GM23248 (cell line): ENCODE measurements at places on chromosomes 7 and 10.
A peak's percentile ranks its signal among the peaks of the same experiment; 100 is the strongest.

- H3K4me3 ChIP-seq = no peak overlapping the region
- no peak for DNase-seq
- no peaks in the 10 kb centered on the region for H3K27me3 ChIP-seq
- no peaks in the 10 kb centered on the region for H3K4me1 ChIP-seq
Observed at GRCh38 chr7:88985295-88985694, 189.8 kb upstream of the TEX47 start.

DNA sequence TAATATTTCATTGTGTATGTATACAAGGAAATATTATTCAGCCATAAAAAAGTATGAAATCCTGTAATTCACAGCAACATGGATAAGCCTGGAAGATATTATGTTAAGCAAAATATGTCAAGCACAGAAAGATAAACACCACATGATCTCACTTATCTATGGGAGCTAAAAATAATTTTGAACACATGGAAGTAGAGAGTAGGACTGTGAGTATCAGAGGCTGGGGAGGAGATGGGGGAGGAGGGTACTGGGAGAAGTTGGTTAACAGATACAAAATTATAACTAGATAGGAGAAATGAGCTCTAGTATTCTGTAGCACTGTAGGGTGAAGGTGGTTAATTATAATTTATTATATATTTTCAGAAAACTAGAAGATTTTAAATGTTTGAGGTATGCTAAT is 132.7 kb downstream of the DOCK4 start:
- peaks cover 10% of the 10 kb centered on the region for H3K4me1 ChIP-seq
- H3K27ac ChIP-seq = no peak overlapping the region
- DNase-seq = no peak
- no peaks in the 10 kb centered on the region for H3K27me3 ChIP-seq
- H3K36me3 ChIP-seq = no peaks in the 10 kb centered on the region
- H3K4me3 ChIP-seq = no peak overlapping the region

DNA sequence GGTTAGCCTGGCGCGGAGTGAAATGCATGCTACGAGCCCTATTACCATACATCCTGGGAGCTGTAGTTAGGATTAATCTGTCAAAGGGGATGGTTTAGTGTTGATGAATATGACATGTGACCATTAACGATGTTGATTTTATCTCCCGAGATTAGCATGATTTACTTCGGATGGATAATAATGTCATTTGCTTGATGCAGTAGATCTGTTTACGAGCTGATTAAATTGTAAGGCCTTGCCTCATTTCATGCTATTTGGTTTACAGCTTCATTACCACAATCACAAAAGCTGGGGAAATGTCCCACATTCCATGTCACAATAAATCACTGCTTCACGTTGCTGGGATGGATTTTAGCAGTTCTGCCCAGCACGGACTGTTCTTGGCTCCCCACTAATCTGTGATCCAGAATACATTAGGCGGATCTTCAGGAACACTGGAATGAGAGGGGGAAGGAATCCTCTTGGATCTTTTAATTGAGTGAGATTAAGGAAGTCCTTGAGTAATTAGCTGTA is 22.3 kb downstream of the ZNF503 start:
- DNase-seq = no peak
- no peaks in the 10 kb centered on the region for H3K36me3 ChIP-seq
- H3K27ac ChIP-seq = no peak overlapping the region
- no peaks in the 10 kb centered on the region for H3K27me3 ChIP-seq
- H3K4me3 ChIP-seq = no peak overlapping the region

DNA sequence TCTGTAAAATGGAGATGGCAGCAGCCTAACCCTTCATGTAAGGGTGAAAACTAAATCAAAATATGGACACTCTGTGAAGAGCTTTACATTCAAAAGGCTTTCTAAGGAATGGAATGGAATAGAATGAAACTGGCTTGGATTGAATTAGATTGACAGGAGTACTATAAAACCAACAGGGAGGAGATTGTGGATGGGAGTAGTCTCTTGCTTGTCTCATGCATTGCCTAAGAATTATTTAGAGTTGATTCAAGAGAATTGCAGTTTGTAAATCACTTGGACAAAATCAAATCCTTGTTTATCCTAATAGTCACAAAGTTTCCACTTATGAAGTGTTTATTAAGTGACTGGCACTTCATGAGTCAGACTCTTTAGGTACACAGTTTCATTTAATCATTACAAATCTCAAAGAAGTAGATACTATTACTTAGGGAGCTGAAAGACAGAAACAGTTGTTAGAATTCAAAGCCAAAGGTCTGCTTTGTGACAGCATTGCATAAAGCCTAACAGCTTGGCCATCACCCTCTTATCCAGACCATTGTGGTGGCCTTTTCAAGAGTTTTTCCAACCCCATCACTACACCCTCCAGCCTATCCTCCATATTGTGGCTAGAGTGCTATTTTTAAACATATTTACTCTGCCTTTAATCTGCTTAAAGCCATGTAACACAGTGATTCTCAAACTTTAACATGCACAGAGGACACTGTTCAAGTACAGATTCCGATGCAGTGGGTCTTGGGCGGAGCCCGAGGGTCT is 91.9 kb upstream of the GHITM start:
- no peaks in the 10 kb centered on the region for H3K36me3 ChIP-seq
- H3K4me3 ChIP-seq = no peak overlapping the region
- no peak overlapping the region for H3K27ac ChIP-seq
- H3K4me1 ChIP-seq = no peaks in the 10 kb centered on the region

GRCh38 chr10:72542396-72542815 is 83.5 kb downstream of the MICU1 start:
- no peaks in the 10 kb centered on the region for H3K4me1 ChIP-seq
- no peak overlapping the region for H3K27ac ChIP-seq
- no peak overlapping the region for H3K4me3 ChIP-seq
- no peaks in the 10 kb centered on the region for H3K27me3 ChIP-seq

DNA sequence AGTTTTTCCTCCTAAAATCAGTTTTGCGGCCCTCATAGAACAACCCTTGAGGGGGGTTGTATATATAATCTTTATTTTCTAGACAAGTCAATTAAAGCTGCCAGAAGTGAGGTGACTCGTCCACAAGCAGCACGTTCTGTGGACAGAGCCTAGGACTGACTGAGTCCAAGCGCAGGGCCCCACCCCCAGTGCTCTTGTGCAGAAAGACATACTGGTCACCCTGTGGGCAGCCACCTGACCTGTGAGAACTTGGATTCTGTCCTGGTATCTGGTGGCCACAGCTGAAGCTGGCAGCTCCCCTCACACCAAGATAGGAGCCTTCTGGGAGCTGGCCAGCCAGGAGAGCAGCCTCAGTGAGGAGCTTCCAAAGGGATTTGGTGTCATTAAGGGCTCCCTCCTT is 89.3 kb downstream of the GRK5 start:
- H3K36me3 ChIP-seq = no peaks in the 10 kb centered on the region
- H3K4me1 ChIP-seq = no peaks in the 10 kb centered on the region
- H3K27me3 ChIP-seq = no peaks in the 10 kb centered on the region
- peak; percentile 18 for DNase-seq
- H3K4me3 ChIP-seq = no peak overlapping the region

GRCh38 chr10:1551636-1552338 is 185.5 kb downstream of the ADARB2 start:
- H3K36me3 ChIP-seq = no peaks in the 10 kb centered on the region
- no peak for DNase-seq
- H3K4me1 ChIP-seq = no peaks in the 10 kb centered on the region
- H3K4me3 ChIP-seq = no peak overlapping the region
- no peak overlapping the region for H3K27ac ChIP-seq

DNA sequence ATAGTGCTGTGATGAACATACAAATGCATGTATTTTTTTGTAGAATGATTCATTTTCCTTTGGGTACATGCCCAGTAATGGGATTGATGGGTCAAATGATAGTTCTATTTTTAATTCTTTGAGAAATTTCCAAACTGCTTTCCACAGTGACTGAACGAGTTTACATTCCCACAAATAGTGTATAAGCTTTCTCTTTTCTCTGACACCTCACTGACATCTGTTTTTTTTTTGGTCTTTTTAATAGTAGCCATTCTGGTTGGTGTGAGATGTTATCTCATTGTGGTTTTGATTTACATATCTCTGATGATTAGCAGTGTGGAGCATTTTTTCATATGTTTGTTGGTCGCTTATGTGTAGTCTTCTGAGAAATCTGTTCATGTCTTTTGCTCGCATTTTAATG is 195.0 kb upstream of the AGK start:
- no peaks in the 10 kb centered on the region for H3K27me3 ChIP-seq
- H3K27ac ChIP-seq = no peak overlapping the region
- DNase-seq = no peak

GRCh38 chr7:29146888-29147609 is 712 bp upstream of the CPVL start:
- H3K36me3 ChIP-seq = no peaks in the 10 kb centered on the region
- 0 out of 2 replicates have a peak overlapping the region, but pooled peaks have one; percentile 0 for H3K4me3 ChIP-seq
- peak; percentile 50 for DNase-seq
- H3K27ac ChIP-seq = no peak overlapping the region

- no peaks in the 10 kb centered on the region for H3K27me3 ChIP-seq
- H3K4me3 ChIP-seq = peak overlapping the region; percentile 86
- H3K27ac ChIP-seq = peak overlapping the region; percentile 76
- DNase-seq = peak; percentile 70
- no peaks in the 10 kb centered on the region for H3K36me3 ChIP-seq
- peaks cover 44% of the 10 kb centered on the region for H3K4me1 ChIP-seq
Observed at GRCh38 chr7:112937651-112938415, 147.6 kb upstream of the TMEM168 start.

GRCh38 chr7:10889266-10889898 is 84.3 kb upstream of the PHF14 start:
- H3K27me3 ChIP-seq = no peaks in the 10 kb centered on the region
- H3K27ac ChIP-seq = no peak overlapping the region
- no peak overlapping the region for H3K4me3 ChIP-seq
- H3K36me3 ChIP-seq = no peaks in the 10 kb centered on the region
- H3K4me1 ChIP-seq = no peaks in the 10 kb centered on the region

GRCh38 chr7:96718107-96719003 is 8.7 kb upstream of the SEM1 start:
- H3K36me3 ChIP-seq = no peaks in the 10 kb centered on the region
- DNase-seq = no peak
- no peaks in the 10 kb centered on the region for H3K27me3 ChIP-seq
- H3K27ac ChIP-seq = no peak overlapping the region
- no peak overlapping the region for H3K4me3 ChIP-seq

DNA sequence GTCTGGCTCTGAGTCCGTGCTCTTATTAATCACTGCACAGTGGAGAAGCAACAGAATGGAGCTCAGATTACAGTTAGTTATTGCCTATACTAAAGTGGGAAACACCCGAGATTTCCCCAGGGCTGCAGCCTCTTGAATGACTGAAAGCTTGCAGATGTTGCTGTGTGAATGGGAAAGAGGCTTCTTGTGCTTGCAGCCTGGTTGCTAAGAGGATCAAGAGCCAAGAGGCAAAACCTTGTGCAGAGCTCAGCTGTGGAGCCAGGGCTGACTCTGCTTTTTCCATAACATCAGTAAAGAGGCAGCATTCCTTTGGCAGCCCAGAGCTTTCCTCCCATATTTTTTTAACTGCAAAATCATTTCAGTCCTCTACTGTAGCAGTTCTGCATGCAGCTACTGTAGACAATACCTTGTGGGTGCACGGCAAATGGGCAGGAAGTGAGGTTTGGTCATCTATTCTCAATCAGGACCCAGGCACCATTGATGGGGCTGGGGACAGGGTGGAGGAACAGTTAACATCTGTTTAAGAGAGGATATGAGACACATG is 86.5 kb downstream of the RALA start:
- H3K27ac ChIP-seq = no peak overlapping the region
- H3K36me3 ChIP-seq = peaks cover 28% of the 10 kb centered on the region
- DNase-seq = peak; percentile 63
- no peaks in the 10 kb centered on the region for H3K4me1 ChIP-seq
- no peaks in the 10 kb centered on the region for H3K27me3 ChIP-seq
